CMK (cell line): ENCODE measurements at places on chromosomes 4 and X.

GRCh38 chr4:88585917-88586316 is 6.4 kb upstream of the HERC3 start:
- no peak for DNase-seq

GRCh38 chrX:40062525-40063155 is 35.1 kb downstream of the BCOR start:
- no peak for DNase-seq

DNA sequence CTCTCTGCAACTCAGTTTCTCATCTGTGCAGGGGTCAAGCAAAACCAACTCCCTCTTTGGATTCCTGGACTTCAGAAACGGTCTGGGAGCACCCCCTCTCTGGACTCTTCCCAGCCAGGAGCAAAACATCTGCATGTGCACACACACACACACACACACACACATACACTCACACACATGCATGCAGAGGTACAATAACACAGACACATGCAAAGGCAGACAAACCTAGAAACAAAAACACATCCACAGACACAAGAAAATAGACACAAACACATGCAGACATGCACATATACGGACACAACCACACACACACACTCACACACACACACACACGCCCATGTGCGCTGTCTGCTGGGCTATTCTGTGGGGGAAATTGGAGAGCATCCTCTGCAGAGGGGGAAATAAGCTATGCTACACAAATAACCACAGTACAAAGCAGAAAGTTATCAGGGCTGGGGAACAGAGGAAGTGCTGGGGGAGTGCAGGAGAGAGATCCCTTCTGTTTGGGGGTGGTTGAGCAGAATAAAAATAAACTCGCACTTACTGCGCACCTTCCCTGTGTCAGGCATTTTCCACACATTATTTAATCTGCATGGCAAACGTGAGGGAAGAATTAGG is 19.9 kb downstream of the IQSEC2 start:
- no peak for DNase-seq

- no peak for DNase-seq
These were observed 9.7 kb downstream of the SMIM10 start for GRCh38 chrX:135000516-135000915.

DNA sequence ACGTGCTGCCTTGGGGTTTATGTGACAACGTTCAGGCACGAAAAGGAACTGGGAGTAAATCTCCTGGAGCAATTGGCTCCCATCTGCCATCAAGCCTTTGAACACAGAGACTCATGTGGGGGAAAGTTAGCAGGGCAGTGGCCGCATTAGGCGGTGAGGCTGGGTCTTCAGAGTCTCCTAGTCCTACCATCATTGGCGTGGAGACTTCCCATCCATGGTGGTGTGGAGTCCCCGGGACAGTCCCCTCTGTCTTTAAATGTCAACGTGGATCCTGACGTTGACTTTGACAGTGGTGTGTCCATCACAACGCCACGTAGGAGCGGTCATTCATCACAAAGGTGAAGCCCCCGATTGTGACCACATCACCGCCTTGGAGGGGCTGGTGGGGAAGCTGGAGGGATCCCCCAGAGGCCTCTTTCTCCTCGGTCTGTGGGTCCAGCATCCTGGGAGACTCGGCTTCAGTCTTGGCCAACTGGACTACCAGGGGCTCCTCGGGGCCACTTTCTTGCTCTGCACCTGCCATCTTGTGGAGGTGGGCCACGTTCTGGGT is 21.8 kb downstream of the CRLF2 start:
- no peak for DNase-seq

- DNase-seq: no peak
These were observed 97.9 kb upstream of the ADAMTS3 start for GRCh38 chr4:72666910-72667309.

DNA sequence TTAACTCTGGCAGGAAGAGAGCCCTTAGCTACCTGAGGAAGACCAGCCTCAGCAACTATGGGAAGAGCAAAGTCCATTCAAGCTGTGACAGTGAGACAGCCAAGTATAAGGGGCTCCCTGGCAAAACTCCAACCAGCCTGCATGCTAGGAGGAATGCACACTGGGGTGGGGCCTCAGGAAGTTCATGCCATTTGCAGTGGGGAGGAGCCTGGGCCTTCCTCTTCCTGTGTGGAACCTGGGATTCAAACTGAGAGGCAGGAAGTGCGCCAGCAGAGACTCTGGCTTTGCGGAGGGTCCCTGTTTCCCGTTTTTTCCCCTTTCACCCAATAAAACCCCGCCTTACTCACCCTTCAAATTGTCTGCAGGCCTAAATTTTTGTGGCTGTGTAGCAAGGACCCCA is 33.0 kb downstream of the TFDP3 start:
- DNase-seq: no peak

GRCh38 chr4:88429401-88429800 is 27.5 kb upstream of the HERC5 start:
- DNase-seq: no peak

DNA sequence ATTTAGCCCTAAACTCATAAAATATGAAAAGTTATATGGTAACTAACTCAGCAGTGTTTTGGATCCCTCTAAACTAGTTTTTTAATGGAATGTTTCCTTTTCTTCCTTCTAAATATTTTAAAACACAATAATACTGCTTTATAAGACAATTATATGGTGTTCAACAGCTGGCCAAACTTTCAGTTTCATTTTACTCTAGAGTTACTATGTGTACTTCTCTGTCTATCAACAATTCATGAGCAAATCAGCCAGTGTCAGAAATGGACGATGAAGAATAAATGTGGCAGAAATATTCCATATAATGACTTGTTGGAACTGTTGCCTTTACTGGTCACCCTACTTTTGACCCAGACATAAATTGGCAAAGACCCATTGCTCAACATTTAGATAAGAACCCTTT is 64.8 kb upstream of the CXXC4 start:
- no peak for DNase-seq

- DNase-seq: no peak
These were observed 15.3 kb downstream of the CPZ start for GRCh38 chr4:8607603-8608481.

DNA sequence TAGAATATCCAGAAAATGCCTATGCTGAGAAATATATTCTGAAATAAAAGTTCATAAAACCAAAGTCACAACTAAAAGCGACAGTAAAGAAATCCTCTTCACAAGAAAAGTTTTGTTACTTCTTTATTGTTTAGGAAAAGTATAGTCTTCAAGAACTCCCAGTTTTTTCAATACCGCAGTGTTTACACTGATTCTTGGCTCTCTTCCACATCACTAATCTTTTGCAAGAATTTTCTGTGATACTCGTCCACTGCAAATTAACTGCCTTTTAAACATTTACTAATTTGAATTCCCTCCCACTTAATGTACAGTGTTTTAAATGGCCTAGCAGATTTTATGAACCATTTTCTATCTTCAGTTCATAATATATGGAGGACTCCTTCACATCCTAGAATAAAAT is 65.1 kb downstream of the HPGDS start:
- no peak for DNase-seq

DNA sequence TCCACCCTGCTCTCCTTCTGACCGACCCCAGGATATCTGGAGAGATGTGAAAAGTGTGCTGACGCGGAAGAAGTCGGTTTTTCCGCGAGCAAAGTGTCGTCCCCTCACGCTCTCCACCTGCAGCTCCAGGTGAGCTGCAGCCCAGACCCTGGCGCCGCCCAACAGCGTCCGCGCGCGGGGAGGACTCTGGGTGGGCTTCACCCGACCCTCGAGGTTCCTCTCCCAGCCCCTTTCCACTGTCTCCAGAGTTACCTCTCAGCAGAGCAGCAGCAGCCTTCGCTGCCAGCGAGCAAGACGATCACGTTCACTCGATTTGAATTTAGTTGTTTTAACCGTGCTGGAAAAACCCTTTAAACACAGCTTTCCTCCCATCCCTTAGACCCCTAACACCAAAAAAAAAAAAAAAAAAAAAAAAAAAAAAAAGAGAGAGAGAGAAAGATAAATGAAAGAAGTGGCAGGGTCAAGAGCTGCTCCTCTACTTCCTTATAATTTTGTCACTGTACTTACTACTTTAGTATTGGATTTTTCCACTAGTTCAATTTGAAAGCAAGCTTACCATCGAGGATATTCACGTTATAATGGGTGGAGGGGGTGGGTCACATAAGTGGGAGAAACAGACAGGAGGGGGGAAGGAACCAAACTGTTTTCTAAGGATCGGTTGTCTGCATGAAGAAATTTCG is 758 bp upstream of the NR3C2 start:
- no peak for DNase-seq

GRCh38 chr4:53055274-53055673 is 193.2 kb downstream of the RASL11B start:
- no peak for DNase-seq

DNA sequence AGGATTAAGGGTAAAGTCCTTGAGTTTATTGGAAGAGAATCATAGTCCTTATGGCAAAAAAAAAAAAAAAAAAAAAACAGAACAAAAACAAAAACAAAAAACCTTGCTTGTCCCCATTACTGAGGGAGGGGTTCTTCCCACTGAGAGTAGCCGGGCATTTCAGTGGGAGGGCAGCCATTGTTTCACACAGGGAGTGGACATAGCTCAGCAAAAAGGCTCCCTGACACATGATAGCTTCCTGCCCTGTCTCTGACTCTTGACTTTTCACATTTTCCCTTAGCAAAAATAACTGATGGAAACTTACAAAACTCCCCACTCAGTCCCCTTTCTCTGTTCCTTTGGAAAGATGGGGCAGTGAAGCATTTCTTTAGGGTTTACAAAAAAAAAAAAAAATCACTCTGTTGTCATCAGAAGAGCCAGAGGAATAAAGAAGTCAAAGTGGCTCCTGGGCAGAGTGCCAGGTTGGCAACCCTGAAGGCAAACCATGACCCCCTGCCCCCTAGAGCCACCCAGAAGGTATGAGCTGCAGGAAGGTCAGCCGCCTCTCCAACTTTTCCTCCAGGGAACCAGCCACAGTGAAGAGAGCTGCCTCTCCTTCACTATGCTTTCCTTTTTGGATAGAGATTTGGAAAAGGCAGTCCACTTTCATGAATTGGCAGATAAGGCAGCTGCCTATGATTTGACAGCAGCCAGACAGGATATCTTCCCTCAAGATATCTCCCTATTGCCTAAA is 170.6 kb downstream of the KDR start:
- DNase-seq: no peak

GRCh38 chr4:74311696-74312313 is 3.5 kb downstream of the EPGN start:
- no peak for DNase-seq

- DNase-seq: no peak
These were observed 84.6 kb downstream of the THOC2 start for GRCh38 chrX:123648028-123648810.

GRCh38 chr4:151942971-151943370 is 182.2 kb upstream of the GATB start:
- DNase-seq: no peak

DNA sequence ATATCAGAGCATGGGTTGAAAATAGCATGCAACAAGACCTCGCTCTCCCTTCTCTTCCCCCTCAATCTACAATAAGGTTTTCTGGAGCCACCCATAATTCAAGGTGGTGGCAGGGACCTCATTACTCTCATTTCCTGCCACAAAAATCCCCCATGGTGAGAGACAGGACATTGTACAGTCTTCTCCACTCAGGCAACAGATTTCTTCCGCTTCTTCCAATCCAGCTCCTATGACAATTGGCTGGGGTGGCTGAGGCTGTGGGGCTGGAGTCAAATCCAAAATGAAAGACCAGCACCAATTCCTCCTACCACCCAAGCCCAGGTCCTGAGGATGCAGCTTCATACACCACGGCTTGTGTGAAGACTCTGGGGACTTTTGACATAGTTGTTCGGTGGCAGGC is 40.3 kb upstream of the NKRF start:
- no peak for DNase-seq

DNA sequence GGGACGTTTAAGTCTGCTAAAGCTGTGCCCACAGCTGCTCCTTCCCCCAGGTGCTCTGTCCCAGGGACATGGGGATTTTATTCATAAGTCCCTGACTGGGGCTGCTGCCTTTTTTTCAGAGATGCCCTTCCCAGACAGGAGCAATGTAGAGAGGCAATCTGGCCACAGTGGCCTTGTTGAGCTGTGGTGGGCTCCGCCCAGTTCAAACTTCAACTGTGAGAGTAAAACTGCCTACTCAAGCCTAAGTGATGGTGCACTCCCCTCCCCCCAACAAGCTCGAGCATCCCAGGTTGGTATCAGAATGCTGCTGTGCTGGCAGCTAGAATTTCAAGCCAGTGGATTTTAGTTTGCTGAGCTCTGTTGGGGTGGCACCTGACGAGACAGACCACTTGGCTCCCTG is 1371.4 kb downstream of the ADGRL3 start:
- DNase-seq: no peak

GRCh38 chrX:20181598-20182329 is 40.1 kb upstream of the EIF1AX start:
- DNase-seq: no peak

GRCh38 chr4:139774759-139775487 is 109.3 kb downstream of the MGST2 start:
- no peak for DNase-seq

- no peak for DNase-seq
These were observed 50.6 kb upstream of the RAPGEF2 start for GRCh38 chr4:159052315-159052714.

DNA sequence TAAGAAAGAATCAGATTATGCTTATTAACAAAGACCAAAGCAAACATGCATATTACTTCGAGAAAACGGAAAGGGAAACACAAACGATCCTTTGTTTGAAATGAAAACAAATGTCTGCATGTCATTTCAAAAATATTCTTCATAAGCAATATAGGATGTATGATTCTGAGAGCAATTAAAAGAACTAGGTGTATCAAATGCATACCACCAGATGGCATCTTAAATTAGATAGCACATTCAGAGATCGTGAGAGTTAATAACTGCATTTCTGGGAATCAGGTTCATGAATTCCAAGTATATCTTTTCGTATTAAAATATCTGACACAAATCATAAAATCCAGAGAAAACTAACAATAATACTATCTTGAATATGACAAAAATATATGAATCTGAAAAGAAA is 159.5 kb downstream of the PPP3CA start:
- no peak for DNase-seq

- no peak for DNase-seq
These were observed 47.2 kb downstream of the AFAP1 start for GRCh38 chr4:7892212-7893019.

GRCh38 chrX:114365065-114365834 is 218.6 kb upstream of the HTR2C start:
- no peak for DNase-seq

DNA sequence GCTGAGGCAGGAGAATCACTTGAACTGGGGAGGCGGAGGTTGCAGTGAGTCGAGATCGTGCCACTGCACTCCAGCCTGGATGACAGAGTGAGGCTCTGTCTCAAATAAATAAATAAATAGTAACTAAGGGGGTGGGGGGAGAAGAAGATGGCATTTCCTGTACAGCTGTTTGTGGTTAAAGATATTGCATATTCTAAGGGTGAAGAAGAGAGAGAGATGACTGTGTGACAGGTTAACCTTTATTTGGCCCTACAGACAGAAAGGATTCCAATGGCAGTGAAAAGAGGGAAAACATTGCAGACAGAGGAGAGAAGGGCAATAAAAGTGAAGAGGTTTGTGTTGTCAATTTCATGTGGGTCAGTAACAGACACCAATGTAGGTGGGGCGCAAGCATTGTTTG is 9.4 kb downstream of the TASL start:
- DNase-seq: no peak
